ENCODE measurements at places on chromosomes 6 and 20.

GRCh38 chr20:62413025-62413570, 6.0 kb upstream of the CABLES2 start:
- DNase-seq = no peak

- DNase-seq = peak; percentile 53
Observed at GRCh38 chr6:169074526-169074925, 179.1 kb downstream of the THBS2 start.

DNA sequence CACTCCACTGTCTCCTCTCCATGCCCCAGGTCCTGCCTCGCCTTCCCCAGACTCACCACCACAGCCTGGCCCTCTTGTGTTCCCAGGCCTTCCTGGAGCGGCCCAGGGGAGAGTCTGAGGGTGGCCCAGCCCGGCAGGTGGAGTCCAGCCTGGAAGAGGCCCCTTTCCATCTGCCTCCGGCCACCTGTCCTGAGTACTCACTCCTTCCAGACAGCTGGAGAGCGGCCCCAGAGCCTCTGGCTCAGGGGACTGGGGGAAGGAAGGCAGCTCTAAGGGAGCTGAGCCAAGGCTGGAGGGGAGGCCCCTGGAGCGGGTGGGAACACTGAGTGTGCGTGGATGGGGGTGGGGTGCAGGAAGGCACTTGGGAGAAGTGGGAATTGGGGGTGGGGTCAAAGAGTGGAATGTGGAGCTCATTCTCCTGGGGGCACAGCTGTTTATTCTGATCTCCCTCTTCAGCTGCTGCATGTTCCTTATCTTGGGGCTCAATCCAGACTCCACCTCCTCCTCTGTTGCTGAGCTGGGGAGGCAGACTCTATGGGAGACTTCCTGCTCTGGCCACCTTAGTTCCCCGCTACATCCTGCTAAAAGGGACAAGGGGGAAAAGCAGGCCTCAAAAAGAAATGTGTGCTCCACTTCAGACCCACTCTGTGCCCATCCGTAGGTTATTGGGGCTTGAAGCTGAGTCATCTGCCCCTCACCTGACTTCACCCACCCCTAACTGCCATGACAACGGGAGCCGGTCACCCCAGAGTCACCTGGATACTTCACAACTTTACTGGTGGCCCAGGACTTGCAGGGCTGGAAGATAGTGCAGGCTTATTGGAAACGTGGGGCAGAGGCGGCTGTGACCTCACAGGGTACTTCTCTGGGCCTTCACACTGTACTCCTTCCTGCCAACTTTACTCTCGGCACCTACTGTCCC, 19.5 kb upstream of the TAF8 start:
- DNase-seq = peak; percentile 26

- no peak for DNase-seq
Observed at GRCh38 chr6:12010635-12011275, 1.4 kb upstream of the HIVEP1 start.

- DNase-seq = no peak
Observed at GRCh38 chr6:117974914-117975627, 68.0 kb downstream of the SLC35F1 start.

DNA sequence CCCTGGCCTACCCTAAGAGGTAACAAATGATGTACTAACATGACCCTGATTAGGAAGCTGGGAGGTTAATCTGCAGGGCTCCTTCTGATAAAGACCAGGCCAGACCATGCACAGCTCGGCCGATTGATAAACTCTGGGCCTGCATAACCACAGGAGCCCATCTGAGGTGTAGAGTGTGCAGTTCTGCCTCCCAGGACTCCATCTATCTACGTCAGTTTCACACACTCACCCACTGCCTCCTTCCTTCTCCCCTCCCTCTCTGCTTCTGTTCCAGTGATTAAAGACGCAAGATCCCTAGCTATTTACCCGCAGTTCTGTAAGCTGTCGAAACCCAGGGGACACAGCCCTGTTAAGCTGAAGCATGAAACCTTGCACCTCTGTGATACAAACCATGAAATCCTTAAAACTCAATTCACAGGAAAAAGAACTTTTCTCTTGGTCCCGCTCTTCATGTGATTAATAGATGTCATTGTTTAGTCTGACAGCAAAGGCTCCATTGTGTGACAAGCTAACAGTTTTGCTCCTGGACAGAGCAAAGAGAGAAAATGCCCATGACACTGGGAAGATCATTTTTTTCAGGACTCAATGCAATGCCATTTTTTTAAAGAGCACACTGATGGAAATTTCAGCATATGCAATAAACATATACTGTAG, 470.6 kb downstream of the MAFB start:
- DNase-seq = no peak

Measured in astrocyte of the spinal cord (primary cell).